ENCODE measurements at places on chromosomes 3 and 15.

DNA sequence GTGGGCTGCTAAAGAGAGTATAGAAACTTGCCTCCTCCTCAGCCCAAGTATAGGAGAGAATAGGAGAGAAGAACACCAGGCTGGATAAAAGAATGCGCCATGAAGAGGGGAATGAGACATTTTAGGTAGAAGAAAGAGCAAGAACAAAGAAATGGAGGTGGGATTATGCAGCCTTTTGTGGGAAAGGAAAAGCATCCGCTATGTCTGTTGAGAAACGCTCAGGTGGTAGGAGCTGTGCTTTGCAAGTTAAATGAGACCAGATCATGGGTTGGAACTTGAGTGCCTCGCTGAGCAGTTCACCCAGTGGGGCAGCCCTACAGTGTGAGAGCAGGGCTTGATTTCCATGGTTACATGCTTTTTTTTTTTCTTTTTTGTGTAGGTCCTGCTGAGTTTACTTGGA, 11.5 kb upstream of the RTP1 start:
- DNase-seq, result no peak

GRCh38 chr15:59691194-59691805, 2.2 kb upstream of the BNIP2 start:
- DNase-seq, result no peak

GRCh38 chr15:63969652-63970421, 76.4 kb downstream of the DAPK2 start:
- DNase-seq, result no peak

- DNase-seq, result no peak
Observed at GRCh38 chr15:96598514-96598913, 268.0 kb downstream of the NR2F2 start.

GRCh38 chr3:71202848-71203533, 380.5 kb downstream of the FOXP1 start:
- no peak for DNase-seq

DNA sequence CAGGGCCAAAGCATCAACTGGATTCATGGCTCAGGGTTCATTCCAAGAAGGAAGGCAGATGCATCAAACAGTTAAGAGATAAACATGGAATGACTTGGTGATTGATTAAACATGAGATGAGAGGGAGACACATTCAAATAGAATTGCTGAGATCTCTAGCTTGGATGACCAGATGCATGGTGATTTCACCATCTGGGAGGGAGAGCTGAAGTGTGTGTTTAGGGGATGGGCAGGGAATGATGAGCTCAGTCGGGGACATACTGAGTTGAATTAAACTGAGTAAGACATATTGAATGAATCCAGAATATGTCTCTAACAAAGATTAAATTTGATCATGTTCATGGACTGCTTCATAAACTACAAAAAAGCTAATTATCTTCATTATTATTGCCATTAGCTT, 35.5 kb downstream of the CADPS start:
- no peak for DNase-seq

DNA sequence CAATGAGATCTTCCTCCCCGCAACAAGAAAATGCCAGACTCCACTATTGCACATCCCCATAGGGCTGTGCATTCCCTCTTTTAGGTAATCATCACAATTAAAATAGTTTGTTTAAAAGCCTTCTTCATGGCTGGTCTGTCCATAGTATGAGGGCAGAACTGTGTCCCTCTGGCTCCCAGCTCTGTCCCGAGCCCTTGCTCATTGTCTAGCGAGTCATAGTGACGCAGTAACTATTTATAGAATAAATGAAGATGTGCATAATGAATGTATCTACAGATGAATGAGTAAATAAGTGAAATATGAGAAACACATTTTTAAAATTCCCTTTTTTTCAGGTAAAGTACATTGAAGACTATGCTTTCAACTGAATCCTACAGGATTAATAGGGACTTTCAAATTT, 128.4 kb upstream of the TMC3 start:
- no peak for DNase-seq

- DNase-seq, result no peak
Observed at GRCh38 chr3:38137615-38138348, 679 bp upstream of the MYD88 start.

- DNase-seq, result no peak
Observed at GRCh38 chr15:73631915-73632669, 1.1 kb downstream of the NPTN start.

- DNase-seq, result no peak
Observed at GRCh38 chr15:64461721-64462162, 1.4 kb downstream of the ZNF609 start.

- DNase-seq, result no peak
Observed at GRCh38 chr3:31412832-31413231, 119.9 kb upstream of the STT3B start.

GRCh38 chr15:40252141-40252437, 13.2 kb downstream of the PAK6 start:
- DNase-seq, result no peak

DNA sequence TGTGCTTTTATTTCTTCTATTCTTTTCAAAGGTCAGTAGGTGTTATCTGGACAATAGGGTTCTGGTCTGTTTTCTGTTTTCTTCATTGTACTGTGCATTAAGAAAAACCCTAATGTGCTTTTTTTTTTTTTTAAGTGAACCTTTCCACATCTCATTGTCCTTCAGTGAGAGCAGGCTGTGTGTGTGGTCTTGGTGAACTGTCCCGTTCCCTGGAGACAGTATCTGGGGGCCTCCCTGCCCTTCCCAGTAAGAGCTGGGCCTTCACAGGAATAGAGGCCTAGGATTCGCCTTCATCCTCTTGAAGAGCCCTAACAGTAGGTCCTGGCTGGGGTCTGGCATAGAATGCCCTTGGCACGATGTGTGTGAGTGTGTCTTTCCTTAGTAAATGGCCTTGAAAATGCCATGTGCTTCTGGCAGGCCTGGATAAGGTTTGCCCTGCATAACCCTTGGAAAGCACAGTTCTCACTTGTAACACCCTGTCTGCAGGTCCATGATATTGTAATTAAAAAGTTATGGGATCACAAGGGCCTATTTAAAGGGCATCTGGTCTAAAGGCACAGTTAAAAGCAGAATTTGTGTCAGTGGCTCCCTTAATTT, 81.2 kb downstream of the IGF1R start:
- DNase-seq, result no peak

DNA sequence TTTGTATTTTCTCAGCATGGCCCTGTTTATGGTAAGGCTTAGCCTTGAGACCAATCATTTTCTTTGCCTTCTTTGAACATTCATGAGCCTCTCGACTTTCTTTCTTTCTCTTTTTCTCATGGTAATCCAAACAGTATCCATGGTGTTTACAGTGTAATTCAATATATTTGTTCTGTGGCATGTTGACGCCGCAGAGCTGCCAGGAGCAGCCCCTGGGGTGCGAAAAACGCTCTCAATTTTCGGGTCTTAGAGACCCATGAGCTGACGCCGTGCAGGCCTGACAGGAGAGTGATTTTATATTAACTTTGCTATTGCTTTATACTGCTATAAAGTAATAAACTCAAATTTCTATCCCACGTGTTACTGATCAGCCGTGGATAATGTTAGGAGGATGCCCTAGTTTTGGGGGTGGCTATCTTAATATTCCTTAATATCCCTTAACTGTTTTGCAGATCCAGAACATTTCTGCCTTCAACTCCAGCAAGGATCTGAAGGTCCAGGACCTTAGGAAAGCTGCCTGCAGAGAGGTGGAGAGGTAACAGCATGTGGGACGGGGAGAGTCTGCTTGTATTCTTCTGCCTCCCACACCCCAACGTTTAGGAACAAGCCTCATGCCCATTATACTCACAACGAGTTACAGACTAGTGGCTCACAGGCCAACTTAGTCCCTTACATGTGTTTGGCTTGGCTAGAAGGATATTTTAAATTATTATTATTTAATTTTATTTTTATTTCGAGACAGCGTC, 29.3 kb upstream of the MYO1E start:
- no peak for DNase-seq

- no peak for DNase-seq
Observed at GRCh38 chr3:52128118-52128683, 26.0 kb downstream of the POC1A start.

DNA sequence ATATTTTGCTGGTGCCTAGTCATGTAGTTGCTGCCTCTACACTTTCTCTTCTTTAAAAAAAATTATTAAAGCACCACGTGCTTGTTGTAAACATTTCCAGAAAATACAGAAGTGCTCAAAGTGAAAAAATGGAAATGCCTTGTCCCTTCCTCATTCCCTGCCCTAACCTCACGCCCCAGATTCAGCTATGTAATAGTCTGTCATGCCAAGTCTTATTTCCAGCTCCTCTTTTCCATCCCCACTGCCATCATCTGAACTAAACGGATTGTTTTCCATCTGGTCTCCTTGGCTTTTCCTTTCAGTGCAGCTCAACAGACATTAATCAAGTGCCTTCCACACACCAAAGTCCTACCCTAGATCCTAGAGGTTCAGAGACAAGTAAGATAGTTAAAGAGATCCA, 15.5 kb downstream of the ZNF774 start:
- no peak for DNase-seq

GRCh38 chr3:182479419-182480336, 313.6 kb upstream of the ATP11B start:
- no peak for DNase-seq

GRCh38 chr3:149600634-149601033, 57.2 kb downstream of the WWTR1 start:
- DNase-seq, result no peak

GRCh38 chr3:43043071-43043766, 62.7 kb downstream of the POMGNT2 start:
- DNase-seq, result no peak

DNA sequence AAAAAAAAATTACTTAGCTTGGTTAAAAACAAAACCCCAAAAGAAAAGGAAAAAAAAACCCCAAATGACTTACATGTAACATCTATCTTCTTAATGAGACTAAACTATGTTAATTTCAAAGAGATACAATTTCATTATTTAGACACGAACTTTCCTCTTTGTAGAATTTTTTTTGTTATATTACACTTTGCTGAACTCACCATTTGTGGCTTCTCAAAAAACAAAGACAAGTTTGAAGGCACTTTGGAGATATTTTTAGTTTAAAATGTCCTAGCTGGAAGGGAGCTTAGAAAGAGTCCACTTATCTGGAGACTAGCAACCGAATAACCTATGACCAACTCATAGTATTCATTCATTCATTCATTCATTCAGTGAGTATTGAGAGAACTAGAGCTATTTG, 301.7 kb upstream of the ROPN1 start:
- DNase-seq, result no peak

DNA sequence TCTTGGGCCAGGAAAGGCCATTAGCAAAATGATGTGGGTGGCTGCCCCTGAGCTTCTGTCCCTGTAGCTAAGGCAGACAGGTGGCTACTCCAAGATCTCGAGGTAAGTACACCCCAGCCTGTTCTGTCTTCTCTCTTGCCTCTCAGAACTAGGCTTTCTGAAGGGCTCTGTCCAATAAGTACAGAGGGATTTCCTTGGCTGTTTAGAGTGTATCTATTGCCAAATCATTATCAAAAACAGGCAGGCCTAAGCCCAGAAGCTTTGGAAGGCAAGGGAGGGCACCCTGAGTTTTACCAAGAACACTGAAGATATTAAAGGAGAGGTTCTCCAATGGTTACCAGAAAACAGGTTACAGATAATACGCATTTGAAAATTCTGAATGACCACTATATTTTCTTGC, 156.6 kb downstream of the MYRIP start:
- DNase-seq, result no peak

DNA sequence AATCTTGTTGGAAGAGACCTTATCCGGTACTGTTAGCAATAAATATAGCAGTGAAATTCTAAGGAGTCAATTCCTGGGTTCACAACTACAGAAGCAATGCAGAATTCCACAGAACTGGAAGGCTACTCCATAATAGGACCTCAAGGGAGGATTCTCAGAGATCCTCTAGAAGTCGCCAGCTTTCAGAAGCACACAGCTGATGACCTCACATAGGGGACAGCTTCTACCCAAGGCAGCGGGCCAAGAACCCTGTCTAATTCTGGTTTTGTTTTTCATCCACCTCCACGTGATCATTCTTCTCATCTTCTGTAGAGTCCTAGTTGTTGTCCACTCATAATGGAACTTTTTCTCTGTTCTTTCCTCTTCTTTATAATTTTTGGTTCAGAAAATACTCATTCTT, 99.4 kb downstream of the ERC2 start:
- DNase-seq, result no peak

- no peak for DNase-seq
Observed at GRCh38 chr3:72380711-72381493, 467.3 kb downstream of the SHQ1 start.

Measured in activated T-helper 1 cell treated with anti-CD3 and anti-CD28 coated beads, Interleukin-2, amount 50 U/mL, for 16 hours (primary cell).